ENCODE measurements at places on chromosomes 12 and 14. TPM values are rescaled to one million over a fixed set of nuclear protein-coding genes. Genes with fewer than 3 reads are reported as not detected.
A peak's percentile ranks its signal among the peaks of the same experiment; 100 is the strongest.

The HOXC12 gene
- not detected for total RNA-seq

The KLRC4 gene
- total RNA-seq = not detected

The SMOC1 gene
- 20.7 TPM for total RNA-seq

The PNMA1 gene
- total RNA-seq = 64.8 TPM

The FOXN4 gene
- total RNA-seq = 2.0 TPM

The FAM181A gene
- total RNA-seq = not detected

The COL2A1 gene
- 227 TPM for total RNA-seq

The PFDN5 gene
- total RNA-seq = 336 TPM

The KRT74 gene
- 0.10 TPM for total RNA-seq

The ZNF891 gene
- total RNA-seq = 4.2 TPM

The CD4 gene
- total RNA-seq = 0.64 TPM

DNA sequence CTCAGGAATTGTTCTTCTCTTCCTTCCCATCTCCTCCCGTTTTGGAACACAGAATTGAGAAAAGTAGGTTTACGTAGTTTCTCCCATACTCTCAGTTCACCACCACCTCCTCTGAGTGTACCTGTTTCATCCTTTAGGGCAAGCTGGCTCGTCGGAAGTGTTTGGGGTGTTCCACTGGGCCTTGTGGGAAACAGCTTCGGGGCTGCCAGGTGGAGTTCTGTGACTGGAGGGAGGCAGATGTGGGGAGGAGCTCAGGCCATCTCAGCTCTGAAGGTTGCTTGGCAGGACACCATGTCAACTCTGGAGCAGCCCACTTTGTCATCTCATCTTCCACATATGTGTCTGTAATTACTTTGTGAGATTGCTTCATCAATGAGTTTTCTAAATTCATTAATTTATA, 53.5 kb upstream of the RD3L start:
- no peak overlapping the region for H3K4me3 ChIP-seq
- H3K36me3 ChIP-seq = no peaks in the 10 kb centered on the region
- no peaks in the 10 kb centered on the region for H3K27me3 ChIP-seq
- no peak for DNase-seq

DNA sequence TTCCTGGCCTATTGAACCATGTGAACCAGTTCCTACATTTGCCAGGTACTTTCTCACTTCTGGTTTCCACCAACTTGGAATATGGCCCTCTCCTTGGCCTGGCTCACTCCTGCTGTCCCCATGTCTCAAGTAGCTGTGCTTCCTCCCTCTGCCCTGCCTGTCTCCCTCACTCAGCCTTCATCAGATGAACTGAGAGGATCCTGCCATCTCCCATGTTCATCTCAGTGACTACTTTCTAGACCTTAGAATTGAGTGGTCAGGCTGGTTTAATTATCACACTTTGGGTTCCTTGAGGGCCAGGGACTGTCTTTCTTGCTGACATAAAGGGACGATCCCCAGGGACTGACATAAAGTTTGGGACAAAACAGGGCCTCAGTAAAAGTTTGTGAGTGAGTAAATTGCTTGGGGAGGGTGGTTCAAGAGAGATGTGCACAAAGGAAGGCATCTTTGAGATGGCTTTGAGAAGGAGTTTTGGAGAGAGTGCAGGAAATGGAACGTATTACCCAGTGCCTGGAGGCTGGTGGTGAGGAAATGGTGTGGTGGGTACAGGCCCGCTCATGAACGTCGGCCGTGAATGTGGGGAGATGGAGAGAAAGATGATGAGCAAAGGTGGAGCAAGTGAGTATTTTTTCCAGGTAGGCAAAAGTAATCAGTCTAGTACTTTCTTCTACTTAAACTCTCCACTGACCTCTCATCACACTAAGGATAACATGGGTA, 20.8 kb downstream of the DYRK2 start:
- H3K27ac ChIP-seq = peak overlapping the region; percentile 9
- H3K4me3 ChIP-seq = no peak overlapping the region
- H3K27me3 ChIP-seq = no peaks in the 10 kb centered on the region
- peaks cover 16% of the 10 kb centered on the region for H3K4me1 ChIP-seq
- no peak for DNase-seq
- H3K36me3 ChIP-seq = peaks cover 42% of the 10 kb centered on the region

- H3K36me3 ChIP-seq = peaks cover 13% of the 10 kb centered on the region
- H3K27ac ChIP-seq = peak overlapping the region; percentile 72
- peaks cover 3% of the 10 kb centered on the region for H3K27me3 ChIP-seq
Measured at GRCh38 chr12:103839609-103840461, 1.2 kb downstream of the NT5DC3 start.

- no peak overlapping the region for H3K27ac ChIP-seq
- no peak for DNase-seq
- H3K27me3 ChIP-seq = no peaks in the 10 kb centered on the region
- H3K4me3 ChIP-seq = no peak overlapping the region
- H3K36me3 ChIP-seq = peaks cover 12% of the 10 kb centered on the region
Measured at GRCh38 chr14:89258728-89259273, 158.2 kb downstream of the FOXN3 start.

GRCh38 chr14:55102141-55102621, 26.9 kb upstream of the LGALS3 start:
- DNase-seq = no peak
- H3K36me3 ChIP-seq = peaks cover 7% of the 10 kb centered on the region
- peak overlapping the region; percentile 100 for H3K27ac ChIP-seq
- H3K4me1 ChIP-seq = peaks cover 42% of the 10 kb centered on the region
- peak overlapping the region; percentile 86 for H3K4me3 ChIP-seq
- H3K27me3 ChIP-seq = no peaks in the 10 kb centered on the region

DNA sequence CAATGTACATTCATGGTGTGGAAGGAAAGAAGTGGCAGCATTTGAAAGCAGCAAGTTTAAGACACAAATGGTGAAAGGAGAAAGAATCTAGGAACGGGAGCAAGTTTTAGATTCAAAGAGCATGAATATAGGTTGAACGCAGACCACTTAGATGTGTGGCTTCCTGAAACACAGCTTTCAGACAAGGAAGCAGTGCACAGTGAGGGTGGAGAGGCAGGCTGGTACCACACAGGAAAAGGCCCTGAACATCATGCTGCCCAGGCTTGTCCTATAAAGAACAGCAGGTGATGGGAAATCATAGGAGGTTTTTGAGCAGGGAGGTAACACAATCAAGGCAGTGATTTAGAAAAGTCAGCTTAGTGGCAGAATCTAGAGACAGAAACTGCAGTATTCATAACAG, 35.6 kb downstream of the GNS start:
- H3K36me3 ChIP-seq = peaks cover 33% of the 10 kb centered on the region
- H3K4me3 ChIP-seq = no peak overlapping the region
- H3K27me3 ChIP-seq = no peaks in the 10 kb centered on the region
- no peaks in the 10 kb centered on the region for H3K4me1 ChIP-seq
- no peak overlapping the region for H3K27ac ChIP-seq
- no peak for DNase-seq

GRCh38 chr12:77189901-77190416, 124.6 kb upstream of the E2F7 start:
- H3K4me1 ChIP-seq = no peaks in the 10 kb centered on the region
- H3K27me3 ChIP-seq = no peaks in the 10 kb centered on the region
- DNase-seq = no peak
- H3K36me3 ChIP-seq = no peaks in the 10 kb centered on the region
- no peak overlapping the region for H3K27ac ChIP-seq

GRCh38 chr14:51302295-51303030, 62.4 kb downstream of the TMX1 start:
- no peak for DNase-seq
- H3K27ac ChIP-seq = no peak overlapping the region
- no peaks in the 10 kb centered on the region for H3K27me3 ChIP-seq
- no peaks in the 10 kb centered on the region for H3K36me3 ChIP-seq

GRCh38 chr14:22561661-22562579, 27.1 kb downstream of the DAD1 start:
- no peaks in the 10 kb centered on the region for H3K27me3 ChIP-seq
- DNase-seq = no peak
- H3K4me1 ChIP-seq = peaks cover 44% of the 10 kb centered on the region
- peaks cover 19% of the 10 kb centered on the region for H3K36me3 ChIP-seq

DNA sequence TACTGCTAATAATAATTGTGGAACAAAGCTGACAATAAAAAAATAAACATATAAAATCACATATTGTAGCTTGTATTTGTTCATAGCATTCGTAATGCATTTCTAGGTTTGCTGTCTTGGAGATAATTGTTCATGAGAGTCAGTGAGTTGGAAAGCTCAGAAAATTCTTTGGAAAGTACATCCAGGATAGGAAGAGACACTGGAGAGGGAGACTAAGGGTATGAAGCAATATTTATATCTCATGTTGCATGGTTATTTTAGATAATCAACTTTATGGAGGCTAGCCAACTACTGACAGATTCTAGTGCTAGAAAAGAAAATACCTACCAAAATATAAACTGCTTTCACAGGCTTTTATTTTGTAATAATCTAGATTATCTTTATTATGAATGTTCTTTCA, 1095.2 kb downstream of the FSCB start:
- H3K36me3 ChIP-seq = no peaks in the 10 kb centered on the region
- DNase-seq = no peak
- H3K27me3 ChIP-seq = no peaks in the 10 kb centered on the region

- peaks cover 12% of the 10 kb centered on the region for H3K4me1 ChIP-seq
- H3K4me3 ChIP-seq = no peak overlapping the region
- DNase-seq = no peak
- H3K27me3 ChIP-seq = no peaks in the 10 kb centered on the region
Measured at GRCh38 chr12:50614167-50614759, 109.5 kb downstream of the DIP2B start.

- H3K4me1 ChIP-seq = peaks cover 31% of the 10 kb centered on the region
- H3K27ac ChIP-seq = peak overlapping the region; percentile 99
- DNase-seq = no peak
- H3K27me3 ChIP-seq = peaks cover 3% of the 10 kb centered on the region
Measured at GRCh38 chr14:88552876-88553275, 1.9 kb downstream of the PTPN21 start.

DNA sequence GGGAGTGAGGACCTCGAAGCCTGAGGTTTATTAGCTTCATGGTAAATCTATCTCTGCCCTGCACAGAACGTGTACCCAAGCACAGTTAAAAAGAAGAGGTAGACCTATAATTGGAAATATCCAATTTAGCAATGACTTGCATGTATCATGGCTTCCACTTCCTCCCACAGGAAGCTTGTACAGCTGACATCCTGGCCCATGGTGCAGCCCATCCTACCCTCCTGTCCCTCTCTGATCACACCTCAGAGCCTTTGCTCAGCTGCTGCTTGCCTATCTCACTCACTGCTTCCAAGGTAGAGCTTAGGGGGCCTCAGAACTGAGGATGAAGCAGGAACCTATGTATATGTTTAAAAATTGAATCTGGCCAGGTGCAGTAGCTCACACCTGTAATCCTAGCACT, 4.3 kb upstream of the BCDIN3D start:
- H3K27me3 ChIP-seq = peaks cover 40% of the 10 kb centered on the region
- DNase-seq = no peak
- no peak overlapping the region for H3K4me3 ChIP-seq
- peaks cover 7% of the 10 kb centered on the region for H3K4me1 ChIP-seq

DNA sequence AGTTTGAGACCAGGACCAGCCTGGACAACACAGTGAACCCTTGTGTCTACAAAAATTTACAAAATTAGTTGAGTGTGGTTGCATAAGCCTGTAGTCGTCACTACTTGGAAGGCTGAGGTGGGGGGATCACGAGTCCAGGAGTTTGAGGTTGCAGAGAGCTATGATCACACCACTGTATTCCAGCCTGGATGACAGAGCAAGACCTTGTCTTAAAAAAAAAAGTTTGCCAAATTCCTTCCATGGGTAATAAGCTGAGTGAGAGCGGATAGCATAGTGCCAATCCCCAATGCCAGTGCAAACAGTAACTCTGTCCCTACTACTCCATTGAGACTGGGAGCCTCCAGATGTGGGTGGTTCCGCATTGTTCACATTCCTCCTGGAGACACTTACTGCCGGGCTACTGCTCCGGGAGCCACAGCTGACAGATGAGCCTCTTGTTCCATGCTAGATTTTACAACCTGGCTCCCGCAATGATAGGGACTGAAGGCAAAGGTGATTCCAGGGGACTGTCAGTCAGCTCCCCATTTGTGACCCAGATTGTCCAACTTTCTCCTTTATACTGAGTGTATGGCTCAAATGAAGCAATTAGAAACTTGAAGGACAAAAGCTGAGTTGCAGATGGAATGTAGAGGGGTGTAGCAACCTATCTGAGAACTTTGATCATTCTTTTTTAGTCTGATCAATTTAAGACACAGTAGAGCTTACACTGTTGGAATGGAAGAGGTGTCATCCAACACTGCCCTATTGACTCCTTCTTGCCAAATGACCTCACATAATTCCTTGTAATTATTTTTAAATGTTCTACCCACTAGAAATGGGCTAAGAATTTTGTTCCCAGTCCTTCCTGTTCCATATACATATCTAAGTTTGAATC, 13.4 kb upstream of the FRMD6 start:
- peaks cover 8% of the 10 kb centered on the region for H3K36me3 ChIP-seq
- peaks cover 15% of the 10 kb centered on the region for H3K4me1 ChIP-seq
- no peak overlapping the region for H3K27ac ChIP-seq
- no peak for DNase-seq
- no peak overlapping the region for H3K4me3 ChIP-seq

DNA sequence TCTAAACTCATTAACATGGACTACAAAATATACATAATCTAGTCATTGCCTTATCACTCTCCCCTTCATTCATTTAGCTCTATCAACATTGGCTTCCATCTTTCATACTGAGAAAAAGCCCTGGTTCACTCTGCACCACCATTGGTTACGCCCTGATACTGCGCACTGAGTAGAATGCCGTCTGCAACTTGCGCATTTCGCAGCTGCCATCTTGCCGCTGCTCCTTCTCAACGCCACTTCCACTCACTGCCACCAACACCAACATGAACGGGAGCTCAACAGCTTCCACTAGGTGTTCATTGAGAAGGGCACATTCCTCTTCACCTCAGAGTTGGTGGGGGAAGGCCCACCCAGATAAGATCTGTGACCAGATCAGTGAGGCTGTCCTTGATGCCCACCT, 71.3 kb downstream of the EEA1 start:
- no peak overlapping the region for H3K4me3 ChIP-seq
- no peak overlapping the region for H3K27ac ChIP-seq
- H3K36me3 ChIP-seq = peaks cover 19% of the 10 kb centered on the region
- H3K4me1 ChIP-seq = peaks cover 4% of the 10 kb centered on the region
- no peaks in the 10 kb centered on the region for H3K27me3 ChIP-seq

DNA sequence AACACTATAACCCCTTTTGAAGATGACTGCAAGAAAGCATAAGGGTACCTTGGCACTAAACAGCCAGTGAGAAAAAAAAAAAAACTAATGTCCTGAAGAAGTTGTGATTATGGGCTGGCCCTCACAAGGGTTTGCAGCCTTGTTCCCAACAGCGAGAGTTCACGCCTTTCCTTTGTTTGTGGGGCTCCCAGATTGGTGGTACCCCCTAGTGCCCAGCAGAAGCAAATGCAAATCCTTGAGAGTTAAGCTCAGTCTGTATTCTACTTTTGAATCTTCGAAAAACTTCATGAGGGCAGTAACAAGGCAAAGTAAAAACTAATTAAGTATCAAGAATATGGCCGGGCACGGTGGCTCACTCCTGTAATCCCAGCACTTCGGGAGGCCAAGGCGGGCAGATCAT, 238.9 kb upstream of the LMO3 start:
- H3K27me3 ChIP-seq = peaks cover 6% of the 10 kb centered on the region
- no peaks in the 10 kb centered on the region for H3K36me3 ChIP-seq
- H3K27ac ChIP-seq = no peak overlapping the region
- no peak overlapping the region for H3K4me3 ChIP-seq
